ENCODE measurements at places on chromosomes 16 and 17. TPM values are rescaled to one million over a fixed set of nuclear protein-coding genes. Genes with fewer than 3 reads are reported as not detected.

Gene DUSP14
- polyA plus RNA-seq: 13.8 TPM

Gene MT1M
- polyA plus RNA-seq: not detected

Gene CCL7
- not detected for polyA plus RNA-seq

Gene USP43
- polyA plus RNA-seq: not detected

Gene PYCARD
- polyA plus RNA-seq: 39.3 TPM

Gene TNP2
- polyA plus RNA-seq: not detected

Gene TCAP
- polyA plus RNA-seq: not detected

Gene CHP2
- polyA plus RNA-seq: not detected

Gene ASPHD1
- polyA plus RNA-seq: not detected

Gene ANKFN1
- not detected for polyA plus RNA-seq

Gene ANKRD40CL
- not detected for polyA plus RNA-seq

Gene CCL11
- not detected for polyA plus RNA-seq

Gene GNG13
- polyA plus RNA-seq: not detected

Gene MFSD11
- 18.1 TPM for polyA plus RNA-seq

Gene CCDC144A
- polyA plus RNA-seq: 1.5 TPM

Gene TBC1D3
- polyA plus RNA-seq: not detected

Gene C1QTNF8
- polyA plus RNA-seq: not detected

Gene HAP1
- polyA plus RNA-seq: not detected

Gene TMEM114
- not detected for polyA plus RNA-seq

Gene PRSS53
- polyA plus RNA-seq: 0.49 TPM

Gene SLC6A4
- not detected for polyA plus RNA-seq

Gene KRT27
- not detected for polyA plus RNA-seq

Gene ACSM2A
- polyA plus RNA-seq: not detected

Gene HOXB2
- 7.6 TPM for polyA plus RNA-seq

Gene PSMB3
- polyA plus RNA-seq: 361 TPM

Gene BCL7C
- polyA plus RNA-seq: 33.9 TPM

Gene TP53TG3C
- not detected for polyA plus RNA-seq

Gene NEUROD2
- not detected for polyA plus RNA-seq

Gene CHD9
- 18.4 TPM for polyA plus RNA-seq

Gene CIBAR2
- polyA plus RNA-seq: not detected

Gene TBX21
- 27.4 TPM for polyA plus RNA-seq

Gene KRTAP29-1
- not detected for polyA plus RNA-seq

Gene NUPR1
- polyA plus RNA-seq: not detected

Gene ASB16
- polyA plus RNA-seq: not detected

Gene NPTX1
- not detected for polyA plus RNA-seq
